Eye (tissue), 1 donor: ENCODE measurements at places on chromosomes 12 and 14.

DNA sequence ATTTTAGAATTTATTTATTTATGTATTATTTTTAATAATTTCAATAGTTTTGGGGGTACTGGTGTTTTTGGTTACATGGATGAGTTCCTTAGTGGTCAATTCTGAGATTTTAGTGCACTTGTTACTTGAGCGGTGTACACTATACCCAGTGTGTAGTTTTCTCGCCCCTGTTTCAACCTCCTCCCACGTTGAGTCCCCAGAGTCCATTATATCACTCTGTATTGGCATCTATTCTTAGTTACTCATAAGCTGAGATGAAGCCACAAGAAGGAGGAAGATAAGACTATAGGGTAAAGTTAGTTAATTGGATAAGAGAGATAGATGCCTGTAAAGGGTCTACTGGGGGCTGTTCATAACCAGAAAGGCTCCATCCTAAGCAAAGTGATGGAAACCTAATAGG is 4.0 kb downstream of the C1S start:
- no peak for DNase-seq

DNA sequence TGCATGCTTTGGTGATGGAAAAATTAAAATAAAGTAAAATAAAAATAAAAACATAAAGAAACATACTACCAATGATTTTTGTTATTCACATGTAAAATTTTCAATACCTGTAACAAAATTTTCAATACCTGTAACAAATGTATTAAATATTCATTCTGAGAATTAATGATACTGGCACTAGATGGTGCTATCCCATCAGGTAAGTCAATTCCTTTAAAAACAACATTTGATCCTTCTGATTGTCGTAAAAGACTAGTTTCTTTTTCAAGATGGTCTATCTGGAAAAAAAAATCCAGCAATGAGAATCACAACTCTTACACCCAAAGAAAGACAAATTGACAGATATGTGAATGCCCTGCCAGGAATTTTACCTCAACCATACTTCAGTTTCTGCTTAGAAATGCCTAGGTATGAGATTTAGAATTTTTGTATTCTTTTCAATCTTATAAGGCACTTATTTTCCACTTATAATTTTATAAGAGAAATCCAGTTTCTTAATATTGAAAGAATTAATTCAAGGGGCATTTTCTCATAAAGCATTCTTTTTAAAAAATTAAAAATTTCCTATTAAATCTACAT is 30.7 kb downstream of the CEP290 start:
- peak; percentile 60 for DNase-seq

DNA sequence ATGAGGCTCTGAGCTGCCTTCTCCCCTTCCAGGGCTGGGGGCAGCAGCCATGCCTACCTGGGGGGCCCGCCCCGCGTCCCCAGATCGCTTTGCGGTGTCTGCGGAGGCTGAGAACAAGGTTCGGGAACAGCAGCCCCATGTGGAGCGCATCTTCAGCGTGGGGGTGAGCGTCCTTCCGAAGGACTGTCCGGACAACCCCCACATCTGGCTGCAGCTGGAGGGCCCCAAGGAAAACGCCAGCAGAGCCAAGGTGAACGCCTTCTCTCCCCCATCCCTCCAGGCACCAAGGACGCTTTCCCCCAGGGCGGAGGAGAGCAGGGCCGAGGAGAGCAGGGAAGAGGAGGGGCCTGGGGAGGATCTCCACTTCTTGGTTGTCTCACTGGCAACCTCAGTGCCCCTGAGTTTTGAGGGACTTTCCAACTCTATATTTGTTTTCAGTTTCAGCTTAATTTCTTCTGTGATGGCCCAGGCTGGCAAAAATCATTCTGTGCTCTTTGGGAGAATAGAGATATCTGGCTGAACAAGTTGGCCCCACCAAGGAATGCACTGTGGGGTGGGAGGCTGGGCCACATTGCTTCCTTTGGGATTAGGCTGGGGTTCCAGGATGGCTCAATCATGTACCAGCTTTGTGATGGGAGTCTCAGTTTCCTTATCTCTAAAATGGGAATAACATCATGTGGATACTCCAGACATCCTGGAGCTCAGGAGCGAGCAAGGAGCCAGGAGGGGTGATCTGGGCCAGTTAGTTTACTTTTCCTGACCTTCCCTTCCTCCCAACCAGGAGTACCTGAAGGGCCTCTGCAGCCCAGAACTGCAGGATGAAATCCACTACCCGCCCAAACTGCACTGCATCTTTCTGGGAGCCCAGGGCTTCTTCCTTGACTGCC is 1.2 kb downstream of the KHNYN start:
- DNase-seq, result peak; percentile 50

DNA sequence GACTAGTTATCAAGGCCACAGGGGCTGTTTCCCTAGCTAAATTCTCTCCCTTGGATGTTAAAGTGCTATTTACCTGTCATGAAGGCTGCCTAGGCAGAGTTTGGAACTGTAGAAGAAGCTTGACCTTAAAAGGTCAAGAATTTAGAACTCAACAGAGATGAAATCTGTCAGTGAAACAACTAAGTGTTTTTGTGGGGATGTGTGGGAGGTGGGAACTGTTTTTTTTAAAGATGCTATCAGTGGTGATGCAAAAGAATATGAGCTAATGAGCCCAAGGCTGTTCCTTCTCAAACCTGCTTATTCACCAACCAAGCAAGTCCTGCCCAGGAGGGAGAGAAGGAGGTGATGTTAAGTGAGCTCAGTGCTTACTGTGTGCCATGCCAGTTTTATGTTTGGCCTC is 40.8 kb upstream of the POC1B start:
- no peak for DNase-seq

- no peak for DNase-seq
Measured at GRCh38 chr14:21415329-21415728, 31.5 kb upstream of the SUPT16H start.

GRCh38 chr14:102870246-102870645 is 52.2 kb upstream of the AMN start:
- DNase-seq, result no peak

DNA sequence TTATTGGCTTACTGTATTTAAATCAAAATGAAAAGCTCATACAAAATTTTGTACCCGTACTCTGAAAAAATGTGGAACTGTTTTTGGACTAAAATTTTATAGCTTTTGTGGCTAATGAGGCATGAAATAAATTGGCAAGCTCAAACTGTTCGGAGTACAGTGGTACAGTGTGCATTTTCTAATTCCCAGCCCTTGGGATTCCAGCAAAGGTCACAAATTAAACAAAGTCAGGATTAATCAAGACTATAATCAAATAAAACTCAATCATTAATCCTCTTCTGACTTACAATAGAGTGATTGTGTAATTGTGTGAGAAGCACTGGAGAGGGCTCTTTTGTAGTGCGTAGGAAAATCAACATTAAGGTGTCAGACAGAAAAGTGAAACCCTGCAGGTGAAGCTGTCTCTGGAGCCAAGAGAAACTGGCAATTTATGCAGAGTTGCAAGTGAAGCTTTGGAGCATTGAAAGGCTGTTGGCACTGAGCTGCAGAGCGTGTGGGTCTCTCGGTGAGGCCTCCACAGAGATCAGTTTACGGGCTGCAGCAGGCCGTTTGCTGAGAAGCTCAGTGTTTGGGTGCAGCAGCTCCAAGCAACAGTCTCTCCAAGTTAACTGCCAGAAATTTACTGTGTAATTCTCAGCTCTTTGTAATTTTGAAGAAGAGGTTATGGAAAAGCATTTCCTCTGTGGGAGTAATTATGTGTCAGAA is 275.9 kb downstream of the FBXL14 start:
- DNase-seq, result peak; percentile 72

- DNase-seq, result no peak
Measured at GRCh38 chr12:107522692-107523477, 162.7 kb upstream of the PWP1 start.

GRCh38 chr14:22332686-22333421 is 256.2 kb downstream of the DAD1 start:
- DNase-seq, result no peak

DNA sequence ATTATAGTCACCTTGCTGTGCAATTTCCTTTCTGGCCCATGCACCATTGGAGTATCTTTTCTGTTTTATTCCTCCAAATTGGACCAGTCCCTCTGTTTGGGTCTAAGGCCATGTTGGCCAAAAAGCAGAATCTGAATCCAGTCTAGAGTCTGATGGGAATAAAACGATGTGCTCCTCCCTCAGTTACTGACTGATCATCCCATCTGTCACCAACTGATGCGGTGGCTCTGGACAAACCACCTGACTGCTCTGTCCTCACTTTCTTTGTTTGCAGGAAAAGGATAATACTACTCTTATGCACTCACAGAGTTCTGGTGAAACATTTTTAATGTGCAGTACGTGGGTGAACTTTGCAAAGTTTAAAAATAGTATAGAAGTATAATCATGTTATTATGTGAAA is 120.2 kb upstream of the HIF1A start:
- DNase-seq, result no peak

DNA sequence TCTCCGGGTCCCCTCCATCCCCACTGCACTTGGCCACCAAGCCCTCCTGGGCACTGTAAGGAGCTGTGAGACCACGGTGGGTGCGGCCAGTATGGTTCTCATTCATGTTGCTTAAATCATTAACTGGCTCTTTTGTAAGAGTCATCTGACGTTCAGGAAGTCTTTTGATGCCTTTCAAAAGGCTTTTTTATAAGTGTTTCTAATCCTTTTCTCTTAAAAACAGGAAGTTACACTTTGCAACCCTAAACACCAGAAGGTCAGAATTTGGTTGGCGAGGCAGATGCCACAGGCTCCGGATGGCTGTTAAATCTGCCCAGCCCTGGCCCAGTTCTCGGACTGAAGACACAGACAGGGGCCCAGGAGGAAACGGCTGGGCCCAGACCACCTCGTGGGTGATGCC is 26.1 kb upstream of the DIO3 start:
- DNase-seq, result no peak

DNA sequence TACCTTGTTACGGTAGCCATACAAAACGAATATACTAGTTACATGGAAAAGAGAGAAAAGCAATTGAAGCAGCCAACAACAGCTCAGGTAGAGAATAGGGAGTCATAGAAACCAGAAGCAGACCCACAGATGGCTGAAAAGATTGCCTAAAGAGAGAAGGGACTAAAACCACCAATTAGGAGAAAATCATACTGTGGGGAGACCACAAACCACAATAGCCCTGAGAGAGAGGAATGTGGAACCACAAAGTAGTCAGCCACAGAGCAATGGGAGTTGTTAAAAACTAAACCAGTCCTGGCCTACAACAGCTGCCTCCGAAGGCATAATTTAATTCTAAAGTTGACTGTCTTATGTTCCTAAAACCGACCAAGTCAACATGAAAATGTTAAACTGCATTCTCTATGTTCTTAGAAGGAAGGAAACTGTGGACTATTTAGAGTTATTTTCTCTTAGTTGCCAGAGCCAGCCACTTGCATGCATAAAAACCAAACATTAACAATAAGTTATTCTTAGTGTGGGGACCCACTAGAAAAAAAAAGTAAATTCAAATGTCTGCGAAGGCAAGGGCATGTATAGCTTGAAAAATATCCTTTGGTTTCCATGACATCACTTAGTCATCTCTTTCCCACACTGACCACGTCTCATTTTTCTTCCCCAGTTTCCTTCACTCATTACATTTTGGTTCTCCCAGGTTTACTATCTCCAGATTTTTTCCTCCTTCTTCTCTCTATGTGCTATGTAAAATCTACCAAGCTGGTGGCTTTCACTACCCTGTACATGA is 398.1 kb downstream of the NOVA1 start:
- no peak for DNase-seq

DNA sequence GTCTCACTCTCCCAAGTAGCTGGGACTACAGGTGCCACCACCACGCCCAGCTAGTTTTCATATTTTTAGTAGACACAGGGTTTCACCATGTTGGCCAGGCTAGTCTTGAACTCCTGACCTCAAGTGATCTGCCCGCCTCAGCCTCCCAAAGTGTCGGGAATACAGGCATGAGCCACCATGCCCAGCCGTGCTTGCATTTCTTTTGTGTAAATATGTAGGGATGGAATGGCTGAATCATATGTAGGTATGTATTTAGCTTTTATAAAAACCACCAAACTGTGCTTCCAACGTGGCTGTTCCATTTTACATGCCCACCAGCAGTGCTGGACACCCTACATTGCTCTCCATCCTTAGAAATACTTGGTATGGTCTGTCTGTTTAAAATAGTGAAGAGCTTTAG is 32.8 kb upstream of the CLMN start:
- DNase-seq, result no peak

DNA sequence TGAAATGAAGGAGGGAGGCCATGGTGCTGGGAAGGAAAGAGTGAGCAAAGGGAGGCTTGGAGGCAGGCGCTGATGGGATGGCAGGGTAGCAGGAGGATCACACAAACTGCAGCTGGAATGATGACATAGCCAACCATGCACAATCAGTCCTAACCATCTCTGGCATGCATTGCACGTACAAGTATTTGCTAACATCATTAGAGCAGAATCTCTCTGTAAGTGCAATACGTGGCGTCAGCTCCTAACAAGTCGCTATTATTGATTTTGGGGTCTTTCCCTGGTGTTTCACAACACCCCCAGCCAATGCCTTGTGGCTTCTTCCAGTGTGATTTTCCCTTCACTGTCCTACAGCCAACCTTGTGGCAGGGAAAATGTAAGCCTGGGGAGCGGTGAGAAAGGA is 18.5 kb downstream of the BDKRB1 start:
- peak; percentile 67 for DNase-seq

- DNase-seq, result no peak
Measured at GRCh38 chr12:15038137-15038536, 65.3 kb downstream of the PDE6H start.

DNA sequence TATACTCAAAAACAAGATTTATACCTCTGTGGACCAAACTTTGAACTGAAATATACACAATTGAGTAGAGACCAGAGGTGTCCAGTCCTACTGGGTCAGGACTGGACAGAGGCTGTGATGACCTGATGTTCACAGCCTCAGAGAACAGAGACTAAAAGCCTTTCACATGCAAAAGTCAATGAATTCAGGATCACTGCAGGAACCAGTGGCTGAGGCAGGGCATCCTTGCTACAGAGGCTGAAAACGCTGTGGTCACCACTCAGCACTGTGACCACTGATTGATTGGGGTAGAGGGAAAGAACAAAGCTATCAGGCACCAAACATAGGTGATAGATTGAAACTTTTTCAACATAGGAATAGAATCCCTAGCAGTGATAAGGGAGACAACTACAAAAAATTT is 25.1 kb downstream of the GRIP1 start:
- no peak for DNase-seq

- DNase-seq, result peak; percentile 23
Measured at GRCh38 chr14:36582874-36583241, 444 bp upstream of the NKX2-8 start.

DNA sequence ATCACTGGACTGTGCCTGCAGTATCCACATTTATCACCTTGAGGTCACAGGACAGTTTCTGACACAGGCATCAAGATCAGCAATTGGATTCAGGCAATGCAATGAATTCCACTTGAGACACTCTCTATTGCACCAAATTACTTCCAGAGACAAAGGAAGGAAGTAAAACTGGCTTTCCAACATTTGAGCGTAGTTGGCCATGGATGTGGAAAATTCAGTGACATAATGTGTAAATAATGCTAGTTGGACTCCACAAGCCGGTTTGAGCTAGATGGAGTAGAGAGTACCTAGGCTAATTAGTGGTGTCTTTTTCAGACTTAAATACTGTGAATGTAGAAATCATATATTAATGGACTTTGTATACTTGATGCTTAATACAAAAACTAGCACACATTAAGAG is 168.3 kb upstream of the SYT1 start:
- DNase-seq, result peak; percentile 4

GRCh38 chr14:63423889-63424288 is 105.2 kb upstream of the GPHB5 start:
- DNase-seq, result no peak
